ENCODE measurements at places on chromosomes 4 and X. TPM values are rescaled to one million over a fixed set of nuclear protein-coding genes. Genes with fewer than 3 reads are reported as not detected.

DNA sequence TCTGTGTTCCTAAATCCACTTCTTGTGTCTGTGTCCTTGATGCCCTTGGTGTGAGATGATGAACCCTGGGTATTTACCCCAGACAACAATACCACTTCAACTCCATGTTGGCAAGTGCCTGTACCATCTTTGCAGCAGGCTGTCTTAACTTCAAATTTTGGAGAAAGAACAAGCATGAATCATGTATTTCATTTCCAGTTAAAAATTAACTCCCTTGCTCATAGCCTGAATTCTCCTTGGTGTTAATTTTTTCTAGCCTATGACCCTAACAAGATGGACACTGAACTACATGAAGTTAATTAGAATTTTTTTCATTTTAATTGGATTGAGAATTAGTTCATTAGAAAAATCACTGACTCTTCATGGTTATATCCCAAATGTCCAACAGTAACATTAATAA, 267.8 kb upstream of the INTU start:
- DNase-seq = no peak

DNA sequence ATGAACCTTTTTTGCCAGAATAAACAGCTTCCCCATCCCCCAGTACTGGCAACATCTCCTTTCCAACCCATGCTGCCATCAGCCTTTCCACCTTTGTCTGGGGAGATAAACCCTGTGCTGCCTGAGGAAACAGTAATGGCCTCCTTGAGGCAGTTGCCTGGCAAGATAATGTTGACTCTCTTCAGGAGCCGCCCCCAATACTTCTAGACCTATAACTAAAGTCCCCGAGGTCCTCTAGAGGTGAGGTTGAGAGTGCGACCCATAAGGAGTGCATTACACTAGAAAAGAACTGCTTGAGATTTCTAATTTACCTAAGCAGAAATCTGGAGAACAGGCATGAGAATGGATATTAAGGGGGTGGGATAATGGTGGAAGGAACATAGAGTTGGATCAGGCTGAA, 963.2 kb upstream of the PCDH7 start:
- DNase-seq = no peak

DNA sequence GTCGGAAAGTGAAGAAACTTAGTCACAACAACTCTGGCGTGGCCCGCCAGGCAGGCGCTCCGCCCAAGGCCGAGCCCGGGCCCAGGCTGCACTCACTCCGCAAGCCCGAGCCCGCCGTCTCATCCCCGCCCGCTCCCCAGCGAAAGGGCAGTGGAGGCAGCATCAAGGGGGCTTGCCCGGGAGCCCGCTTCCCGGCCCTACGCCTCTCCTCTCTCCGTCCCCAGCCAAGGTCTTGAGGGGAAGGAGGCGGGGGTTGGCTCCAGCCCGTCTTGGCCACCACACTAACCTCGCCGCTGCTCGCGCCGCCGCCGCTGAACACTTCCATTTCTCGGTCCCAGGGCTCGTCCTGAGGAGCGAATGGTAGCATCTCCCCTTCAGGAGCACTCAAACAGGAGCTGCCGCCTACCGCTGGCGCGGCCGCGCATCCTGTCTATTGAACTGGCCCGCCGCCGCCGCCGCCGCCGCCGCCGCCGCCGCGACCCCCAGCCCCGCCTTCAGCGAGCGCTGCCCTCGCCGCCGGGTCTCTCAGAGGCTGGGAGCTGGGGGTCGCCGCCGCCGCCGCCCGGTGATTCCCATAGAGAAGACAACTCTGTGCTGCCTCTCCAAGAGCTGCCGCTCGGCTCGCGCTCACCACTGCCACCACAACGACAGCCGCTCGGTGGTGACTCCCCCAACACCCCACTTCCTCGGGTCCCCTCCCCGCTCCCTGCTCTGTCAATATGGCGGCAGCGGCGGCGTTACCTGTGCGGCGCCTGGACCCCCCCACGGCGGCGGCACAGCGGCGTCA, at the start of gene RPS6KA6:
Gene RPS6KA6 (minus strand): TSS at position 667 of the 787 bp plus-strand sequence. CDS start 300 bp downstream, at position 367.
- DNase-seq = peak; percentile 69

- no peak for DNase-seq
These were observed 282.9 kb downstream of the DCAF12L2 start for GRCh38 chrX:125883169-125883568.

DNA sequence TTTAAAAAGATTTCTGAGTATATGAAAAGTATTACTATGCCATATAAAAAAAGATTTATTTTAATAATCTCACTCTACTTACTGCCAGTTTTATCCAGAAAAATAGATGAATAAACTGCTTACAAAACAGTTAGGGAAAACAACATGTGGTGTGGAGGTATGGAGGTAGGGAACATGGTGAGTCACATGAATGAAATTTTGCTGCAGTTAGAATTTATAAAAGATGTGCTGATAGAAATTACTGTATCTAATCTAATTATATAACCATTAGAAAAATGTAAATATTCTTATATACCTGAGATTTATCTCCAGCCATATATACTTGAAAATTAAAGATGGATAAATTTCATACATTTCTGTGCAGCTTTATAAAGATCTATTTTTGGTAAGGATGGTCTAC, 184.0 kb upstream of the ANK2 start:
- no peak for DNase-seq

- DNase-seq = no peak
These were observed 22.1 kb downstream of the BEX3 start for GRCh38 chrX:103398421-103398864.

DNA sequence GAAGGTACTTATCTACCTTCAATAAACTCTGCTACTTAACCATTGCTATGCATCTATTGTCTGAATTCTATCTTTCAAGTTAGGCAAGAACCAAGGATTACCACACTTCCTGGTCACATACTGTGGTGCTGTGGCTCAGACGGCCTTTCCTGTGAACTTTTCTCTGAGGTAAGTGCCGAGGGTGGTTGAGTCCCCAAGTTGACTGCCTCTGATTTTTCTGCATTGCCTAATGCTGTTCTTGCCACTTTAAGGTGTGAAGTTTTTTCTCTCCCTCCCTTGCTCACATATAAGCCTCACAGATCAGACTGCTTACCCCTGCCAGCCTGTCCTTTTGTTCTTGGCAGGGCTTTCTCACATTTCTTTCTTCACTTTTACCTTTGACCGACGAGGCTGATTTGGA, 348.0 kb upstream of the POU3F4 start:
- DNase-seq = no peak

DNA sequence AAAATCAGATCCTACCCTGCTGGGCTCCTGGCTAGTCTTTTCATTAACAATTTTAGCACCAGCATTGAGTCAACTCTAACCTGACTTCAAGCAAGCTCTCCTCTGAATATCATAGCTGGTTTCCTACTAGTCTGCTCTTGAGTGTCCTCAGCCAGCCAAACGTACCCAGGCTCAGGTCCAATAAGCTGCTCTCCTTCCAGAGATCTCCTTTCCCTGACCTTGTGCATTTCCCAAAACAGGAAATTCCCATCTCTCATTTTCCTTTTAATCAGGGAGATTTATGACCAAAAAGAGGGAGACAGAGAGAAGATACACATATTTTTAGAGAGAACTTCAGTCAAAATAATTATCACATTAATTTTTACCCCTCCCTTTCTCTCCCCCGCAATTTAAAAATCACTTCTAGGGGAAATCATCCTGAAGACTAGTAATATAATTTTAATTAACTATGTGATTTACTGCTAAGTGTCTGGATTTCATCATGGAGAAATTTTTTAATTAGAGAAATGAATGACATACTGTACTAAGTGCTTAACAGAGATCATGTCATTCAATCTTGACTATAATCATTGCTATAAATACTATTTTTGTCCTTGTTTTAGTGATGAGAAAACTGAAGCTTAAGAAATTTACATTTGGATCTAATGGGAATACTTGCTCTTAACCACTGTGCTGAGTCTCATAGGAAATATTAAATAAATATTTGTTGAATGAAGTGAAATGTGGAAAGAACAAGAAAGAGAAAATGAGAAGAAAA, 421.7 kb upstream of the INTU start:
- DNase-seq = no peak

DNA sequence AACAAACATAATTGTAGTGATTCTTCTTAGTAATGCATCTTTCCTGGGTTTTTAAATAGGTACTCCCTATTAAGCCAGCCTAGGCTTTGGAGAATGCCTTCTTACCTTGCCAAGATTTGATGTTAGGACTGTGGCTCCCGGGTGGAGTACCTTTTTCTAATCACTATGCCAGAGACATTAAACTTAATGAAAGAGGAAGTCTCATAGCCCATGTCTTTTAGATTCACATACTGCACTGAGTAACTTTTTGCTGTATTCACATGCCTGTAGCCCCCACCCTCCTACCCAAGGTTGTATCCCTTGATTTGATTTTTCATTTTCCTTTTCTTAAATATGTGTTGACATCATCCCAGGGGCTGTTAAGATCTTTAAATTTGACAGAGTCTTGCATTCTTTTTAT, 104.2 kb upstream of the TLR2 start:
- DNase-seq = peak; percentile 77

DNA sequence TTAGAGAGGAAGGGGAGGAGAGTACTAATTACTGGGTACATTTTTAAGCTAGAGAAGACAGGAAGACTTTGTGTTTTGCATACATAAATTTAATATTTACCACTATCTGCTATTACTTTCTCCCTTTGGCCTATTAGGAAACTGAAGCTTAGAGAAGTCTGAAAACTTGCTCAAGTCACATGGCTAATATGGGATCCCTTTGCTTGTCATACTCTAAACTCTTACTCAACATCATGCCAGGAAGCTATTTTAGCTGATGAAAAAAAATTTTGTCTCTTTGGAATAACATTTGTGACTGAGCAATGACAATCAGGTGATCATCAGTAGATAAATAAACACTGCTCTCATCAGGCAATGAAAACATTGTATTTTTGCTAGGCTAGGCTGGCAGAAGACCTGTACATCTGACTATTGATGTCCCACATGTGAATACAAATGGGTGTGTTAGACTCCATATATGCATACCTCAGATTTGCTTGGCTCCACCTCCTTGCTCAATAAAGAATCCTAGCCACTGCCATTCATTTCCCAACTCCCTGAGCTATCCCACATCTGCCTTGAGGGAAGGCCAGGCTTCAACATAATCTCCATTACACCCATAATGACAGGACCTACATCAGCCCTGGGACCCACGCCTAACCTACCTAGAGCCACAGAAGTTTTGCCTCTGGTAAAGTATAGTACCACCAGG, 17.0 kb upstream of the DCLK2 start:
- DNase-seq = no peak

The CT47A7 gene
- total RNA-seq = not detected

The JCHAIN gene
- 77.5 TPM for total RNA-seq

The ARHGAP36 gene
- not detected for total RNA-seq

The NKX6-1 gene
- total RNA-seq = not detected

The ERVMER34-1 gene
- total RNA-seq = not detected

The SLC10A4 gene
- not detected for total RNA-seq

The PNMA6F gene
- not detected for total RNA-seq

The PFKFB1 gene
- 0.25 TPM for total RNA-seq

The DCAF8L2 gene
- total RNA-seq = not detected

The RHOXF1 gene
- total RNA-seq = not detected

The NPY1R gene
- total RNA-seq = not detected

The PWWP3B gene
- not detected for total RNA-seq

The PITX2 gene
- total RNA-seq = not detected

The NAP1L2 gene
- total RNA-seq = not detected

The PABPC1L2A gene
- total RNA-seq = not detected

The EDNRA gene
- total RNA-seq = not detected
